ENCODE measurements at places on chromosomes 13 and 19. TPM values are rescaled to one million over a fixed set of nuclear protein-coding genes. Genes with fewer than 3 reads are reported as not detected.
A peak's percentile ranks its signal among the peaks of the same experiment; 100 is the strongest.

GRCh38 chr19:46381756-46382345 lies 31.5 kb downstream of the CCDC8 start:
- no peaks in the 10 kb centered on the region for H3K4me1 ChIP-seq
- no peak overlapping the region for H3K4me3 ChIP-seq
- H3K27me3 ChIP-seq: no peaks in the 10 kb centered on the region
- no peak for DNase-seq
- H3K36me3 ChIP-seq: peaks cover 32% of the 10 kb centered on the region

GRCh38 chr19:49808711-49809159 lies 4.4 kb downstream of the FUZ start:
- H3K27me3 ChIP-seq: no peaks in the 10 kb centered on the region
- H3K4me1 ChIP-seq: peaks cover 20% of the 10 kb centered on the region
- H3K27ac ChIP-seq: peak overlapping the region; percentile 38
- peak; percentile 80 for DNase-seq
- peak overlapping the region; percentile 74 for H3K4me3 ChIP-seq
- H3K36me3 ChIP-seq: peaks cover 9% of the 10 kb centered on the region

DNA sequence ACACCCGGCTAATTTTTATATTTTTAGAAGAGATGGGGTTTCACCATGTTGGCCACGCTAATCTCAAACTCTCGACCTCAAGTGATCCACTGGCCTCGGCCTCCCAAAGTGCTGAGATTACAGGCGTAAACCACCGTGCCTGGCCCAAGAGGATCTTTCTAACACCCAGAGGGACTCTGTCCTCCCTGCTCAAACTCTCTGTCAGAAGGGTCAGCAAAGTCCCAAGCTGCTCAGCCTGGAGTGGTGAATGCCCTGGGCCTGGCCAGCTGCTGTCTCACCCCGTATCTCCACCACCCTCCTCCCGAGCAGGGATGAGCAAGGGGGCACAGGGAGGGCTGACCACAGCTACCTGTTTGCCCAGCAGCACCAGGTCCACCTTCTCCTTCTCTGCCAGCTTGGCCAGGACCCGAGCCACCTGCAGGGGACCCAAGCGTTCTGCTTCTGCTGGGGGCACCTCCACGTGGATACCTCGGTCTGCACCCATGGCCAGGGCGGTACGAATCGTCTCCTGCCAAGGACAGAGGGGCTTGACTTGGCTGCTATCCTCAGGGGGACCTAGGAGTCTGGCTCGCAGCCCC lies 10.9 kb upstream of the VSIG10L start:
- peaks cover 18% of the 10 kb centered on the region for H3K4me1 ChIP-seq
- peaks cover 20% of the 10 kb centered on the region for H3K36me3 ChIP-seq
- no peak overlapping the region for H3K27ac ChIP-seq
- no peak for DNase-seq
- H3K4me3 ChIP-seq: no peak overlapping the region

GRCh38 chr13:77099415-77099814 lies 72.5 kb upstream of the FBXL3 start:
- peaks cover 35% of the 10 kb centered on the region for H3K36me3 ChIP-seq
- DNase-seq: no peak
- no peak overlapping the region for H3K27ac ChIP-seq
- no peak overlapping the region for H3K4me3 ChIP-seq

ZNF135 gene
- 2.4 TPM for total RNA-seq

IFI30 gene
- total RNA-seq: 28.1 TPM

Data from activated naive CD8-positive, alpha-beta T cell treated with anti-CD3 and anti-CD28 coated beads for 36 hours (primary cell).